GM19239 (cell line): ENCODE measurements at places on chromosomes 2 and 18.

DNA sequence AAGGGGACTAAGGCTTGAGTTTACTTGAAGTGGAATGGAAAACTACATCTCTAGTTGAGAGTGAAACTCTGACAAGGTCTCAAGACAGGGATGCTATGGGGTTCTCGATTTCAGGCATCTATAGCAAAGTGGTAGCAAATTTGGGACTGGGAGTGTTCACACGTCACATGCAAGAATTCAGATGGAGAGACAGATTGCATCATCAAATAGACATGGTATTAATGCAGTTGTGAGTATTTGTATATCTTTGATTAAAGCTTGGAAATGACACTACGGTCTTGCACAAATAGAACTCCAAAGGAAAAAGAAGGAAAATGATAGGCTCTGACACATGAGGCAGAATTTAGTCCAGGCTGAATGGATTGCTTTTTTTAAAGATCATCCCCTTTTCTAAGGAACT is 1061.6 kb upstream of the FANCL start:
- DNase-seq, result no peak

GRCh38 chr2:16650287-16651249 is 15.1 kb downstream of the CYRIA start:
- no peak for DNase-seq

- DNase-seq, result no peak
Observed at GRCh38 chr18:46393230-46393629, 263.8 kb downstream of the LOXHD1 start.

DNA sequence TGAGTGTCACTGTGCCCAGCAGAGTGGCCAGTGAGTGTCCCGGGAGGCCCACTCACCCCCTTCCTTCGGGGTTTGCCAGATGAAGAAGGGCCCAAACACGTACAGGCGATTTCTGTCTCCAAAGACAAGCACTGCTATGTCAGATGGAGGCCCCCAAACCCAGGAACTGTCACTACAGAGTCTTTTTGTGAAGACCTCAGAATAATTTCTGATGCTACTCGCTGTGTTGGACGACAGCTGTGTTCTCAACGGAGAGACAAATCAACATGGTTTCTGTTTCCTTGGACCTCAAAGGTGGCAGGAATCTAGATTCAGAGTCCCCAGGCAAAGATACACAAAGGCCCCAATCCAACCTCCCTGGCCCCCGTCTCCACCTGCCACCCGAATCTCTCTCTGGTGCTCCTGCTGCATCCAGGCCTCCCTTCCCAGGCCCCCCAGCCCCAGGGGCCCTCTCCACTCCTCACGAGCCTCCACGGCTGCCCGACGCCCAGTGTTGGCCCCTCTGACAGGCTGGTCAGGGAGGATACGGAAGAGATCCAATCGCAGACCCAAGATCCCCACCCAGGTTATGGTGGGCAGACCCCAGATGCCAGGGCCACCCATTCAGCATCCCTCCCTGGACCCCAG is 2.4 kb upstream of the GPR17 start:
- DNase-seq, result no peak

- DNase-seq, result no peak
Observed at GRCh38 chr2:173387079-173387478, 32.4 kb downstream of the CDCA7 start.

DNA sequence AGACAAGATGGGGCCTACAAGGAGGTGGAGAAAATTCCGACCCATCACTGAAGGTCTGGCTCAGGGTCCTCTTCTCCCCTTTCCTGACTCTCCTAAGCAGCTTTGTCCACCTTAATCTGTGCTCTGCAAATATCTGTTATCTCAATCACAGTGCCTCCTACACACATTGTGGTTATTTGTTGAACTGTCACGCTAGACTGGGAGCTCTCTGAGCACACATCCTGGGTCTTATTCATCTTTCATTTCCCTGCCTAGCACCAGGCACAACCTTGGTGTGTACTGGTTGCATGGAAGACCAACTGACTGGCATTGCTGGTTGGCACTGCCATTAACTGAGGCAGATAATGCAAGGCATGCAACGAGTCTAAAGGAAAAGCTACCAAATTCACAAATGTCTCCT is 122.9 kb upstream of the ST6GAL2 start:
- DNase-seq, result no peak

- no peak for DNase-seq
Observed at GRCh38 chr2:198144660-198145059, 340.3 kb downstream of the PLCL1 start.

DNA sequence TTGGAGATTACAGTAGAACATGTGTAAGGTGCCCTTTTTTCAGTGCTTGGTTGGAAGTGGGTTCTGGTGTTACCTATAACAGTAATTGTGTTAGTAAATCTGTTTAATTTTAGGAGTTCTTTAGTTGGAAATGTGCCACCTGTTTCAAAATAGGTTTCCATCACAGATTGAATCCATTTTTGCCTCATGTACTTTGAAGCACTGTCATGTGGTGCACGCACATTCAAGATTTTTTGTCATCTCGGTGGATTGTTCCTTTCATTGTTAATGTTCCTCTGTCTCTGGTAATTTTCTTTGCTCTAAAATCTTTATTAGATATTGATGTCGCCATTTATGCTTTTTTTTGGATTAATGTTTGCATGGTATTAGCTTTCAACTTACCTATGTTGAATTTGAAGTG is 1.3 kb downstream of the ATP9B start:
- DNase-seq, result no peak

DNA sequence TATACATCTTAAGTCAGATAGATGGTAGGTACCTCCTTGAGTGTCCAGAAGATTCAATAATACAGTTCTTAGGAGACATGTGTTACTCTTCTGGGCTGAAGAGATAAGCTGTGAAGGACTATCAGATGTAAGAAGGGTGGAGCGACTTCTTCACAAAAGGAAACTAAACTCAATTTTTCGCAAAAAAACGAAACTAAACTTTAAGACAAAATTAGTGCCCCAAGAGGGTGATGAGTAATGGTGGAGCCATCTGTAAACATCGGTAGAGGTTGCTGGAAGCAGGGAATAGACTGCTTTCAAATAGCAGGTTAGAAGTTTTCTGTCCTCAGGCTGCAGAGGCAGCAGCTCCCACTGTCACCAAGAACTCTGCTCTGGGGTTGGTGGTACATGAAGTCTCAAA is 111.6 kb upstream of the TACR1 start:
- no peak for DNase-seq

DNA sequence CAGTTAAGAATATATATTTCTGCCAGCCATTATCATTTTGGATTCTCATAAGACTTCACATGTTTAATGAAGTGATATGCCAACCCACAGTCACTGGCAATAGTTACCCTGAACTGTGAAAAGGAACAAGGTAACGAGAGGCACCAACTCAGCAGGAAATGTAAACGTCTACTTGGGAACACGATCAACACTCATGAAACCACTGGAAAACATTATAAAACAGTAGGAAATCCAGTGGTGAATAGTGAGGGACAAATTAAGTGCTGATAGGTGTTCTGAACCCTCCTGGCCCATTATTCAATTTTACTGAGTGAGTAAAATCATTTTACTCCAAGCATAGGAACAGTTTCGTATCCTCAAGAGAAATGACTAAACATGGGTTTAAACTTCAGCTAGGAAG is 17.1 kb downstream of the CCDC68 start:
- no peak for DNase-seq

DNA sequence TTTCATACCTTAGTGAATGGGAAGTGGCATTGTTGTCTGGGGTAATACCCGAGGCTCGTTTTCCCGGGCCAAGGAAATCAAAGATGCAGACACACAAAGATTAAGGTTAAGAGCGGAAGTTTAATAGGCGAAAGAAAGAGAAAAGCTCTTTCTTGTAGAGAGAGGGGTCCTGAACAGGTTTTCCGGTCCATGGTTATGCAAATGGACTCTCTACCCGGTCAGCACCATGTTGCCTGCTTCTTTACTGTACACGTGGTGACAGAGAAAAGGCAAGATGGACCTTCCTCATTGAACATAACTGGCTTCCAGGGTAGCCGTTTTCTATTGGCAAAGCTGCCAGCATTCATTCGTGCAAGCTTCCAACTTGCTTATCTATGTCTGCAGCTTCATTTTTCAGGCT is 2063.5 kb downstream of the SUCLG1 start:
- DNase-seq, result no peak

- no peak for DNase-seq
Observed at GRCh38 chr18:49743117-49743567, 70.2 kb downstream of the ACAA2 start.

- DNase-seq, result no peak
Observed at GRCh38 chr2:99469394-99469793, 20.4 kb downstream of the REV1 start.
